Mesothelial cell of epicardium (in vitro differentiated cells): ENCODE measurements at places on chromosomes 12 and 14. TPM values are rescaled to one million over a fixed set of nuclear protein-coding genes. Genes with fewer than 3 reads are reported as not detected.

- H3K36me3 ChIP-seq = peaks cover 9% of the 10 kb centered on the region
Measured at GRCh38 chr12:4540638-4541037, 1.9 kb downstream of the RAD51AP1 start.

DNA sequence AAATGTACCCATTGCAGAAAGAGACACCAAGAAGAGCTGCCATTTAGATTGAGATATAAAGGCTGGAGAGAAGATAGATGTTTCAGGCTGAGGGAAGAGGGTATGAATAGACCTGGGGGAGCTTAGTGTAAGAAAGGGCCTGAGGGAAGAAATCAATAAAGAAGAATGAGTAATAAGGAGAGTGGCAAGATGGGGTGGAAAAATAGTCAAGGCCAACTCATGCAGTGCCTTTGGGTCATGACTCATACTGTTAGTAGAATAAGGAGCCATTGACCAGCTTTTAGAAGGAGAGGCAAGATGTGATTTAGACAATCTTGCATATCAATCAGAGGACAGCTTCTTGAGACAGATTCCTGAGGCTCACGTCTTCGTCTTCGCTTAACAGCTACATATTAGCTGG, 287.5 kb downstream of the DUSP6 start:
- no peak for DNase-seq
- H3K36me3 ChIP-seq = no peaks in the 10 kb centered on the region
- H3K4me3 ChIP-seq = no peak overlapping the region
- H3K4me1 ChIP-seq = peaks cover 2% of the 10 kb centered on the region

DNA sequence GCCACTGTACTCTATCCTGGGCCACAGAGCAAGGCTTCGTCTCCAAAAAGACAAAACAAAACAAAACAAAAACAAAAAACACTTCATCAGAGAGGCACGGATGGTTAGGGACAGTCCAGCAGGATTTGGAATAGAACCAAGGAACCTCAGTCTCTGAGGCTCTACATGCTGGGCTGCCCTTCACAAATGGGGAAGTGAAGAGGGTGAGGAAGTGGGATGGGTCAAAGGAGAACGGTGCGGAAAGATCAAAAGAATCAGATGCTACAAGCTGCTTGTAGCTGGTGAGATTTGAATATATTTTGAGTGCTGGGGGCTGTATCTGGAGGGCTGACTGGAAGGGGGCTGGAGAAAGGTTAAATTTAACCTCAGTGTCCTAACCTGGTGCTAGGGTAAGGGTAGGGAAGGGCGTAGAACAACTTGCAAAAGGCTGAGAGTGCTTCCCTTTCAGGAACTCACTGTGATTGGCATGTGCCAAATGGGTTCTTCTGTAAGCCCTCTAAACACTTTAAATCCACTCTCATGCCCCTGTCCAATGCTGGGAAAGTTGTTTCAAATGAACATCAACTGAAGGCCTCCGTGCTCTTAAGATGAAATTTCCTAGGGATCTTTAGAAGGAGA, 4.6 kb downstream of the FOXJ2 start:
- DNase-seq = no peak
- no peak overlapping the region for H3K4me3 ChIP-seq
- H3K27ac ChIP-seq = no peak overlapping the region
- peaks cover 10% of the 10 kb centered on the region for H3K36me3 ChIP-seq
- H3K27me3 ChIP-seq = no peaks in the 10 kb centered on the region
- peaks cover 54% of the 10 kb centered on the region for H3K4me1 ChIP-seq

DNA sequence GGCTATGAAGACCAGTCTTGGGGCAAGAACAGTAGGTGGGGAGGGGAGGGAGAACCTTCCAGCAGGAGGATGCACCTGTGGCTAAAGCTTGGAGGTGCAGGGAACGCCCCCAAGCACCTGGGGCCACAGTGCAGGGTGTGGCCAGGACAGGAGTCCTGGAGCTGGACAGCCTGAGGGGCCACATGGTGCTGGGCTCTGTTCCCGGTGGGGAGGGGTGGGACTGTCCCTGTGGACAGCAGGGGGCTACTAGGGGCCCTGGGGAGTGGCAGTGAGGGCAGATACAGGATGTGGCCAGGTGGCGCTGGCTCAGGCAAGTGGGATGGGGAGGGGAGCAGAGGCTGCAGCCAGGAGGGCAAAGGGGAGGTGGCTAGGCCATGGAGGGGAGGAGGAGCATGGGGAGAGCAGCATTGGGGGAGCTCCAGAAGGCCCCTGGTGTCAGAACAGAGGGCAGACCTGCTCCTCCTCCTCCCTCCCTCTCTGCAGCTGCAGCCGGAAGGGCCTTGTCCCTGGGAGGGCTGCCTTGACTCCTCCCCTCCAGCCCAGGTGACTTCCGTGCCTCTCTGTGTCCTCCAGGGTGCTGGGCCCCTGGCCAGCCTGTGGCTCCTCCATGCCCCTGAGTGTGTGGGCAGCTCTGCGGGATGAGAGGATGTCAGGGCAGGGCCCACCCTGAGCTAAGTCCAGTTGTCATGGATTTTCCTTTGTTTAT, 68.4 kb upstream of the DLK1 start:
- H3K4me1 ChIP-seq = peaks cover 10% of the 10 kb centered on the region
- H3K27ac ChIP-seq = no peak overlapping the region
- no peak overlapping the region for H3K4me3 ChIP-seq
- no peak for DNase-seq
- peaks cover 22% of the 10 kb centered on the region for H3K27me3 ChIP-seq

E2F7 gene
- total RNA-seq = 6.9 to 8.2 TPM (median 7.7 TPM) in 3 replicates

C12orf60 gene
- total RNA-seq = 1.3 to 1.7 TPM (median 1.4 TPM) in 3 replicates
